NCI-H446 (cell line): ENCODE measurements at places on chromosomes 7 and 10.

DNA sequence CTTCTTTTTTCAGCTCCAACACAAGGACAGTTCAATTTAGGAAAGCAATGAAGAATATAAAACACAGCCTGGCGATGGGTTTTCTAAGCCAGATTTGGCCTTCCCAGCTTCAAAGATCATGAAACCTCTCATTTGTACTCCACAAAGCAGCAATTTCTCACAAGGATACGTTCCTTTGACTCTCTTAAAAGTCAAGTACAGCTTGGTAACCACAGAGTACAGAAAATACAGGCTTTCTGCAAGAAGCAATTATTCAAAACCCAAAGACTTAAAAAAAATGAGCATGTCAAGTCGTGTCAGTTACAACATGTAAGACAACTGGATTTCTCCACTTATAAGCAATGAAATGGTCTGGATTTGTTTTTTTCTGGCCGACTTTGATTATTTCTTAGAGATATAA lies 321.4 kb downstream of the FGFR2 start:
- no peak for DNase-seq

DNA sequence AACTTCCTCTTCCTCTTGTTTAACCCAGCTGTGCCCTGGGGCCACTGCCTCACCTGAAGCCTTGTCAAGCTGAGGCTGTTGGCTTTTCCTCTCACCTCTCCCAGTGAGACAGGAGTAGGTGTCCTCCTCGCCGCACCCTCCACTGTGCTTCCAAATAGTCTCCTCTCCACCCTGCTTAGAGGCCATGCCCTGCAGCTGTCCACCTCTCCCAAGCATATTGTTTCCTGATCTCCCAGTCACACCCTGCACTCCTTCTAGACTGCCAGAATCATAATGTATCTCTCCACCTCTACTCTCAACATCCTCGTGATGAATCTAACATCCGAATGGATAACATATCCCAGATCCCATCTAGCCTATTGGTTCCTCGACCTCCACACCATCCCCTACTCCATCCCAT lies 196.3 kb upstream of the GHITM start:
- DNase-seq = no peak

GRCh38 chr10:118458957-118459641 lies 117.0 kb upstream of the FAM204A start:
- DNase-seq = no peak

DNA sequence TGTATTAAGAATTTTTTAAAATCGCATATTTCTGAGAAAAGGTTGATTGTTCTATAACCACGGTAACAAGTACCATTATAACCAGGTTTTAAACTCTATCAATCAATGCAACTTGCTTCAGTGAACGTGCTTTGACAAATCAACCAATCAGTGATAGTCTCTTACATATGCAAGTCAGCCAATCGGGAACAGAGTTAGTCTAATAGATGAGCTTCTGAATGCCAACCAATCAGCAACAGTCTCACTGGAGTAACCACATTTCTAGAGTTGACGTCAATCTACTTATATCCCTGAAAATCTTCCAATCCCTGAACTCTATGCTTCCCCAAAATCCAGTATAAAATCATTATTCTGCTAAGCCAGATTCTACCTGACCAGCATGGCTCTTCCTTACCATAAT lies 44.7 kb upstream of the TRUB1 start:
- DNase-seq = no peak

DNA sequence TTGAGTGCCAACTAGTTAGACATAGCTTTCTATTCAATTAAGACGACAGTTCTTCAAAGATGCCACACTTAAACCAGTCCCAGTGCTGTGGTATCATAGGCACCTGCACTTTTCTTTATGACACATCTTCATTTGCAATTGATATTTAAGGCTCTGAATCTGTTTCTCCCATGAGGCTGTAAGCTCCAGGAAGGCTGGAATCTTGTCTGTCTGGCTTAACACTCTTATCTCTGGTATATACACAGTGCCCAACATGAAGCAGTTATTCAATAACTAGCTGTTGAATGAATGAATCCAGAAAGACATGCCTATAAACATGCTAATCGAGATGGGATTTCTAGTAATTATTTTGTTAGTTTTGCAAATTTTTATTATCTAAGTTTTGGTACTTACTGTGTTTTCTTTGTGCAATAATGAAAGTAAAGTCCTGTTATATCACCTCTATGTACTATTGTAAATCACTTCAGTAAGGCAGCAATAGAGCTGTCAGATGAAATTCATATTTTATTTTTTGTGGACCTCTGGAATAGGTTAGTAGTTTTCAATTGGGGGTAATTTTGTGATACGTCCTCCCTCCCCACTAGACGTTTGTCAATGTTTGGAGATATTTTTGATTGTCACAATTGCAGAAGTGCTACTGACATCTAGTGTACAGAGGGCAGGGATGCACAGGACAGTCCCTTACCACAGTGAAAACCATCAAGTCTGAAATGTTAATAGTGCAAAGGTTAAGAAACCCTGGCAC lies 51.3 kb upstream of the STEAP4 start:
- no peak for DNase-seq

DNA sequence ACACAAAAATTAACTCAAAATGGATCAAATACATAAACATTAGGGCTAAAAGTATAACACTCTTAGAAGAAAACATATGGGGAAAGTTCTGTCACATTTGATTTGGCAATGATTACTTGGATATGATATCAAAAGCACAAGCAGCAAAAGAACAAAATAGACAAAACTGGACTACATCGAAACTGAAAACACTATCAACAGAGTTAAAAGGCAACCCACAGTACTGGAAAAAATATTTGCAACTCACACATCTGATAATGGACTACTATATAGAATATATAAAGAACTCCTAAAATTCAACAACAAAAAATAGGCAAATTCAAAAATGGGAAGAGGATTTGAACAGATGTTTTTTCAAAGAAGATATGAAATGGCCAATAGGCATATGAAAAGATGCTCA lies 51.0 kb downstream of the COA1 start:
- DNase-seq = no peak

- no peak for DNase-seq
Observed at GRCh38 chr10:129552119-129552518, 85.1 kb downstream of the MGMT start.

DNA sequence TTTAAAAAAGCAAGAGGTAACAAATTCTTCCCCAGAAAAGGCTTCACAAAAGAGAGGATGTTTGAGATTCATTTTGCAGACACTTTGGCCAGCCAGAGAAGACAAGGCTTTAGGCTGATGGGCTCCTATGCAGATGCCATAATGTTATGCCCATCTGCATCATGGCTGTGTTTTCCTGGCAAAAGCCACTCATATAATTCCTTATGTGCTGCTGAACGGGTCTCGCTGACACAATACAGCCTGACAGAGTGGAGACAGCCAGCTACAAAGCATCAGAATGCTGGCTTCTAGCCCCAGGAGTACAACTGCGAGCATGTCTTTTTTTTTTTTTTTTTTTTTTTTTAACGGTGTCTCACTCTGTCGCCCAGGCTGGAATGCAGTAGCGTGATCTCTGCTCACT lies 1157.4 kb upstream of the AUTS2 start:
- DNase-seq = no peak

DNA sequence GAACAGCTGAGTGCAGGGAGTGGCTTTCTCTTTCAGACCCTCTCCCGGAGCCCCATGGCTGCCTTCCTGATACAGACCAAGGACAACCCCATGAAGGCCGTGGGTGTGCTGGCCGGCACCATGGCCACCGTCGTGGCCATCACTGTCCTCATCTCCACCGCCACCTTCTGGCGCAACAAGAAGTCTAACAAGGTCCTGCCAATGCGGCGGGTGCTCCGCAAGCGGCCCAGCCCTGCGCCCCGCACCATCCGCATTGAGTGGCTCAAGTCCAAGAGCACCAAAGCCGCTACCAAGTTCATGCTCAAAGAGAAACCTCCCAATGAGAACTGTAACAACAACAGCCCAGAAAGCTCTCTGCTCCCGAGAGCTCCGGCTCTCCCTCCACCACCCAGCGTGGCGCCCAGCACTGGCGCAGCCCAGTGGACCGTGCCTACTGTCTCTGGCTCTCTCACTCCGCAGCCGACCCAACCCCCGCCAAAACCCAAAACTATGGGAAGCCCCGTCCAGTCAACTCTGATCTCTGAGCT lies 11.2 kb downstream of the LRIT2 start:
- no peak for DNase-seq

DNA sequence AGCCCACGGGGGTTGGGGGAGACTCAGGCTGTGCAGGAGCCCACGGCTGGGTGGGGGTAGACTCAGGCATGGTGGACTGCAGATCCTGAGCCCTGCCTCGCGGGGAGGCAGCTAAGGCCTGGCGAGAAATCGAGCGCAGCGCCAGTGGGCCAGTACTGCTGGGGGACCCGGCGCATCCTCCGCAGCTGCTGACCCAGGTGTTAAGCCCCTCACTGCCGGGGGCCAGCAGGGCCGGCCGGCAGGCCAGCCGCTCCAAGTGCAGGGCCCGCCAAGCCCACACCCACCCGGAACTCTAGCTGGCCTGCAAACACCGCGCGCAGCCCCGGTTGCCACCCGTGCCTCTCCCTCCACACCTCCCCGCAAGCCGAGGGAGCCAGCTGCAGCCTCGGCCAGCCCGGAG lies 33.4 kb downstream of the SP4 start:
- DNase-seq = no peak

DNA sequence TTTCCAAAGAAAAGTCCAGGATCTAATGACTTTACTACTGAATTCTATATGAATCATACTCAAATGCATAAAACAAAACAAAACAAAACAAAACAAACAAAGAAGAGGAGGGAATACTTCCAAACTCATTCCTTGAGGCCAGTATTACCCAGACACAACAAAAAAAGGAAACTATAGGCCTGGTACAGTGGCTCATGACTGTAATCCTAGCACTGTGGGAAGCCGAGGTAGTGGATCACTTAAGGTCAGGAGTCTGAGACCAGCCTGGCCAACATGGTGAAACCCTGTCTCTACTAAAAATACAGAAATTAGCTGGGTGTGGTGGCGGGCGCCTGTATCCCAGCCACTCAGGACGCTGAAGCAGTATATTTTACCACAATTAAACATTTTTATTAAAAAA lies 114.6 kb downstream of the NRBF2 start:
- DNase-seq = no peak

DNA sequence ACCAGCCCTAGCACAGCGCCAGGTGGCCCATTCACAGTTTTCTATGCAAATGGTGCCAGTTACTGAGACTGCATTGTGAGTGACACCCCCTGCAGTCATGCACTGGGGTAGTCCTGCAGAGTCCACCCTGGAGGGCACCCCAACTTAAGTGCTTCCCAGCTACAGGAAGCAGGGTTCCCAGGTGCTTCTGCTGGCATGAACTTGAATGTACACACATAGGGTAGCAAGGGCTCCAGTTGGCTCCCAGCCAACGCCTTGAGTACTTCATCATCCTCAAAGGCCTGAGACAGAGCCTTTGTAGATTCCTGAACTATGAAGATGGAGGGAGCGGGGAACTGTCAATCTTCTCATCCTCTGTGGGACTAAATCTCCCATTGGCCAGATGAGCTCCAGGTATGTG lies 11.5 kb upstream of the NPFFR1 start:
- DNase-seq = no peak

DNA sequence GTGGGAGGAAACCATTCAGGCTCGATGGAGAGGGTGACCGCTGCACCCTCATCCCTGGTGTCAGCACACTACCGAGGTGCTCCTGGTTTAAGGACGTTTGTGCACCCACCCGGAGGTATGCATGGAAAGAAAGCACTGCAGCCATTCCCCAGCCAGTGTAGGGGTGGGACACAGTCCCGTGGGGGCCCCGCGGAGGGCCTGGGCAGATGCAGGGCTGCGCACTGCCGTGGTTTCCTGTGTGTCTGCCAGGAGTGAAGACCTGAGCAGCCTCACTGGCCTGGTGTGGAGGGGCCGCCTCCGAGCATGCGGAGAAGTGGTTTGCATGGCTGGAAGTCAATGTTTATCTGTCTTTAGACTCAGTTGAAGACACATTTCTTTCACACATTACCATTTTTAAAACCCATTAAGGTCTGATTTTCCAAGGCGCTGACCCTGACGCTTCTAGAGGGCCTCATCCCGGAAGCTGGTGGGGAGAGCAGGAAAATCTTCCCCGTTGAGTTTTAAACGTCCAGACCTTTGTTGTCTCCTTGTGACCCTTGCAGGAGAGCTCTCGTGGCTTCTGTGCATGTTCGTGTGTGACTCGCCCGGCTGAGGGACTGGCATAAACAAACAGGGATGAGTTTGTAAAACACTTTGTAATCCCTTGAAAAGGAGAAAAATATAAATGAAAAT lies 188.1 kb downstream of the MGMT start:
- DNase-seq = no peak

GRCh38 chr7:156173748-156174353 lies 361.6 kb upstream of the SHH start:
- DNase-seq = no peak

DNA sequence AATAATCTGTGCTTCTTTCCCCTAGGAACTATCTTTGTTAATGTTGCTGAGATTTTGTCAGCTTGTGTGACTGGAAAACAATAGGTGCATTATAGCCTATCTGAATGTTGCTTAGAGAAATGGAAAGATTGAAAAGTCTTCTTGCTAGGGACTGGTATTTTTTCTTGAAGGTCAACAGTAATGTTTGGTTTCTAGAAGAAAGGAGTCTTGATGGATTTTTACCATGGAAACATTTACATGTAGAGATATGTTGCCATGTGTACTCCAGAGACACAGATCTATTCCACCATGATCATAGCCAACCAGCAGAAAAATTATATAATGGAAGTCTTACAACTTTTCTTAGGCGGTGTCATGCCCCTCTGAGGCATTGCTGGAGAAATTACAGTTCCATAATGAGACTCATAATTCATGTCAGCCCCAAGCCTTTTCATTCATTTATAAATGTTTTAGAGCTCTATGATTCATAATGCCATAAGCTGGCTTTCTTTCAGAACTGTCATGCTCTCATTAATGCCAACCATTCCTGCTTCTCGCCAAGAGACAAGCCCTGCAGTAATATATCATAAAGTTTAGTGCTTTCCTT lies 175.1 kb upstream of the PTPRZ1 start:
- DNase-seq = peak; percentile 72

GRCh38 chr10:28366994-28367393 lies 64.1 kb upstream of the MPP7 start:
- DNase-seq = no peak

GRCh38 chr7:71933426-71933825 lies 478.7 kb downstream of the CALN1 start:
- DNase-seq = no peak
